ENCODE measurements at places on chromosomes 1 and 21. TPM values are rescaled to one million over a fixed set of nuclear protein-coding genes. Genes with fewer than 3 reads are reported as not detected.

DNA sequence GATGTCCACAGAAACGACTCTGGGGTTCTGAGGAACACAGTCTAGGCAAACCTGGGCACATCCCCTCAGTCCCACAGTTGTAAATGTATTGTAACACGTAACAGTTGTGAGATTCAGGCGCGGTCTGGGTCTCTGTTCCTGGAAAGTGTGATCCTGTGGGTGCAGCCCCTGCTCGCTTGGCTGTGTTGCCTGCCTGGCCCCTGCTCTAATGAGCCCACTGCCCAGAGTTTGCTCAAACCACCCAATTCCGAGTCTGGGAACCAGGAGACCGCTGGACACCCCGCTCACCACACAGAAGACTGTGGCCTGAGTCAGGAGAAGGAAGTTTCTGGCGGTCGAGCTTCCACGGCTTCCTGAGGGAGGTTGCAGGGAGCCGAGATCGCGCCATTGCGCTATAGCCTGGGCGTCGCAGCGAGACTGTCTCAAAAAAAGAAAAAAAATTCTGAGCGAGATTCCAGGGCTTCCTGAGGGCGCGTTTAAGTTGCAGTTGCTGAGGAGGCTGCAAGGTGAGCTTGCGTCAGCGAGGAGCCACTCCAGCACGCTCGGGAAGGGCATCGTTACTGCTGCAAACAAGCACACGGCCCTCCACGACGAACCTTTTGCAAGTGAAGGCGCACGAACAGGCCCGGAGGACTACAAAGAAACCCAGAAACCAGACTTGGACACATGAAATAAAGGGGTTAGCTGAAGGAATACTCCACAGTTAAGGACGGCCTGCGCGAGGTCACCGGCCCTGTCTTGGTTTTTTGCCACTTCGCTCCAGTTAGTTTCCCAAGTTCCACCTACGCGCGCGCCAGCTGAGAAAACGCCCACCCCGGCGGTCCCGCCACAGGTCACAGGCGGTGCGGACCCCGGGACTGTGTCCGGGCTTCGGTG lies 1.1 kb downstream of the C21orf58 start:
- H3K27ac ChIP-seq = no peak overlapping the region
- H3K36me3 ChIP-seq = peaks cover 9% of the 10 kb centered on the region
- H3K27me3 ChIP-seq = no peaks in the 10 kb centered on the region
- H3K4me3 ChIP-seq = peak overlapping the region; percentile 81
- H3K4me1 ChIP-seq = peaks cover 15% of the 10 kb centered on the region

GSTM5 gene
- not detected for polyA plus RNA-seq

GATAD2B gene
- 2.7 TPM for polyA plus RNA-seq

- H3K27ac ChIP-seq = no peak overlapping the region
- H3K4me3 ChIP-seq = no peak overlapping the region
- no peaks in the 10 kb centered on the region for H3K27me3 ChIP-seq
- no peaks in the 10 kb centered on the region for H3K36me3 ChIP-seq
Observed at GRCh38 chr1:47181095-47181954, 8.5 kb downstream of the PDZK1IP1 start.

DNA sequence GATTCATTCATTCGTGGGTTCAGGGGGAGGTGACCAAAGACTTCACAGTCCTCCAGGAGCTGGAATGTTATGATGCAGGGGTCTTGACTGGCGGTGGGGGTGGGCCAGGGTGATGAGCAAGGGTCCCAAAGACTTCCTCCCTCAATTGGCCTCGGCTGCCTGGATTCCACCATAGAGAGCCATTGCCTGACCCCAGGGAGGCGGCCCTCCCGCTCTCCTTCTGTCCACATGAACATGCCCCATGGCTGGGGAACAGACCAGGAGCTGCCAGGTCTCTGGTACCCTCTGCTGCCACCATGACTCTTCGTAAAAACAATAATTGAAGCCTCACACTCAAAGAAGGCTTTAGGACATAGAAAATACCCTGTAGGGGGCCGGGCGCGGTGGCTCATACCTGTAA lies 102.5 kb upstream of the CASZ1 start:
- H3K27ac ChIP-seq = no peak overlapping the region
- DNase-seq = no peak
- H3K4me3 ChIP-seq = no peak overlapping the region
- H3K36me3 ChIP-seq = no peaks in the 10 kb centered on the region

DNA sequence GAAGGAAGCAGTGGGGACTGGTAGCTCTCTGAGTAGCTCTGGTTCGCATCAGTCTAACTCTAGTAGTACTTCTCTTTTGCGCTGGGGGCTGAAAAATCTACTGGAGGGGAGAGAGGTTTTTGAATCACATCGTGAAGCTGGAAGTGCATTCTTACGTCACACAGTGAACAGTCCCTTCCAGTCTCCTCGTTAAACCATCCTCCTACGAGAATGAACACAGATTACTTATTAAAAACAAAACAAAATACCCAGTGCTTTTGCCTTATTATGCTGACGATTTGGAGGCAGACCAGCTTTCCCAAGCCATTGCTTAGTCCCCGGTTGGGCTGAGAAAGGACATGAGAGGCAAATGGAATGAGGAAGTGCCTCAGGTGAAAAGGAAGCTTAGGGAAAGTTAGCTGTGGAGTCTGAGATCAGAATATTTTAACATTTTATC lies 16.1 kb downstream of the HUNK start:
- no peaks in the 10 kb centered on the region for H3K4me1 ChIP-seq
- peak; percentile 43 for DNase-seq
- peak overlapping the region; percentile 48 for H3K27ac ChIP-seq
- no peaks in the 10 kb centered on the region for H3K36me3 ChIP-seq

DNA sequence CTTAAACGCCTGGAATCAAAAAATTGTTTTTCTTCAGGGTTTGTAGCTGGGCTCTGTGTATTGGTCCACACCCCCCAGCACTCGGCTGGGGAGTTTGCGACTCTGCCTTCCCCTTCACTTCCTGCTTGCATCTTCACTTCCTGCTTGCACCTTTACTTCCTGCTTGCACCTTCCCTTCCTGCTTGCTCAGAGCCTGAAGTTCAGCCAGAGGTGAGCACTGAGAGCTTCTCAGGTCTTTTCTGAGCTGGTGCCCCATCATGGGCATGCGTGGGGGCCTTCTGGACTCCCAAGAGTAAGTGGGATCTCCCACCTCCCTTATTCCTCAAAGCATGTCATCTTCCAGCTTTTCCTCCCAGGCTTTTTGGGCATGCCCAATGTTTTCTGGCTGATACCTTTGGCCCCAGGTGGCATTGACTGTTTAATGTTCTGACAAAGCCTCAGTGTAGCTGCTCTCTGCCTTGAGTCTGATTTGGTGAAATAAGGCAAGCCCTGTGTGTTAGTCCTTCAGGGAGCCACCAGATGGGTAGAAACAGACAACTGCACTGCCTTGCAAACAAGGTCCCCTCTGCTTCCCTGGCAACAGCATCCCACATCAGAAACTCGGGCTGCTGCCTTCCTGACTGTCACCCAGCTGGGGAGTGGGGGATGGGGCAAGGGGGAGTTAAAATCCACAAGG lies 3.5 kb downstream of the KRTAP10-2 start:
- H3K27ac ChIP-seq = no peak overlapping the region
- H3K4me1 ChIP-seq = no peaks in the 10 kb centered on the region
- no peak overlapping the region for H3K4me3 ChIP-seq
- no peak for DNase-seq
- H3K27me3 ChIP-seq = peaks cover 13% of the 10 kb centered on the region

Measured in SK-N-SH (cell line).